ENCODE measurements at places on chromosomes 5 and 9. TPM values are rescaled to one million over a fixed set of nuclear protein-coding genes. Genes with fewer than 3 reads are reported as not detected.
A peak's percentile ranks its signal among the peaks of the same experiment; 100 is the strongest.

GRCh38 chr5:178476972-178477754, 113.0 kb downstream of the COL23A1 start:
- DNase-seq, result no peak

GRCh38 chr9:8206720-8207119, 407.1 kb upstream of the DMAC1 start:
- DNase-seq, result no peak

DNA sequence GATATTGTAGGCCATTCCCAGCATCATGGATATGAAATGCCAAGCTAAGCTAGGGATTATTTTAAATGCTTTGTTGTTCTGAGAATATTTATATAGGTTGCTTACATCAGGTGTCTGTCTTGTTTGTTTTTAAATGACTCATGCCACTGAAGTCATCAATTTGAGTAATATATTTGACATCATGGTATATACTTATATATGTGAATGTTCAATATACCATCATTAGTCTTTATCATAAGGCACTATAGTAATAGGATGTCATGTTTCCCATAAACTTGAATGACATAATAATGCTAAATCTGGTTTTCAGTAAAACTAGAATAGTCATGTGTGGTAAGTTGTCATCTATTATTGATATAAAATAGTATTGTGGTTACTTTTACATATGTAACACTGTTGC, 13.1 kb downstream of the C9orf85 start:
- no peak for DNase-seq

DNA sequence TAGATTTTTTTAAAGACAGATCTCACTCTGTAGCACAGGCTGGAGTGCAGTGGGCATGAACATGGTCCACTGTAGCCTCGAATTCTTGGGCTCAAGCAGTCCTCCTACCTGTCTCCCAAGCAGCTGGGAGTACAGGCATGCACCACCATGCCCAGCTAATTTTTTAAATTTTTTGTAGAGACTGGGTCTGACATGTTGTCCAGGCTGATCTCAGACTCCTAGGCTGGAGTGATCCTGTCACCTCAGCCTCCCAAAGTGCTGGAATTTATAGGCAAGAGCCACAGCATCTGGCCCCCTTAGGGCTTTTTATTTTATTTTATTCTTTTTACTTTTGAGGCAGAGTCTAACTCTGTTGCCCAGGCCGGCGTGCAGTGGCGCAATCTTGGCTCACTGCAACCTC, 56.4 kb downstream of the NSD1 start:
- no peak for DNase-seq

DNA sequence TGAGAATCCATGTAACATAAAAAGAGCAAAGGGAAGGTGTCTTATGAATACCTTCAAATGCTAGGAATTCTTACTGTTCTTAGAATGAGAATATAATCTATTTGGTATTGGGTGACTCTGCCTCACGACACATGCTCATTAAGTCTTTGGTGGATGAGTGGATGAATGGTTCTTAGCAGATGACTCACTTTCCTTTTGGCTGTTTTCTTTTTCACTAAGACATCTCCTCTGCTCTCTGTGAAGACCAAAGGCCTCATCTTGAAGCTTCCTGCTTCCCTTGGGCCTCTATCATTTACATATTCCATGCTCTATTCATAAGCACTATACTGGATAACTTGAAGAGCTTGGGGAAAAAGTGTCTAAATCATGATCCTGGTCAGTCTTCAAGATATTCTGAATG, 468.1 kb downstream of the SPATA31D1 start:
- DNase-seq, result no peak

GRCh38 chr5:132836852-132837251, 6.4 kb upstream of the SHROOM1 start:
- no peak for DNase-seq

DNA sequence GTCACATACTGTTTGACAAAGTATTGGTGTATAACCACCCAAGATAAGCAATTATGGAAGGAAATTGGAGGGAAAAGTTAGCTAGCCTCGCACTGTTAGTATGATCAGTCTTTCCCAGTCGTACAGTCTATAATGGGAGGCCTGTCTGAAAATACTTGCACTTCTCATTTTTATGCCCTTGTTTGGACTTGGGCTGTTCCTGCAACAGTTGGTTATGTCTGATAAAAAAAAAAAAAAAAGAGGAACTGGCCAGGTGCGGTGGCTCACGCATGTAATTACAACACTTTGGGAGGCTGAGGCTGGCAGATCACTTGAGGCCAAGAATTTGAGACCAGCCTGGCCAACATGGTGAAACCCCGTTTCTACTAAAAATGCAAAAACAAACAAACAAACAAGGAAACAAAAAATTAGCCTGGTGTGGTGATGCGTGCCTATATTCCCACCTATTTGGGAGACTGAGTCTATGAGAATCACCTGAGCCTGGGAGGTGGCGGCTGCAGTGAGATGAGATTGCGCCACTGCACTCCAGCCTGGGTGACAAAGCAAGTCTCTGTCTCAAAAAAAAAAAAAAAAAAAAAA, 58.3 kb upstream of the ANKRD33B start:
- DNase-seq, result peak; percentile 84

DNA sequence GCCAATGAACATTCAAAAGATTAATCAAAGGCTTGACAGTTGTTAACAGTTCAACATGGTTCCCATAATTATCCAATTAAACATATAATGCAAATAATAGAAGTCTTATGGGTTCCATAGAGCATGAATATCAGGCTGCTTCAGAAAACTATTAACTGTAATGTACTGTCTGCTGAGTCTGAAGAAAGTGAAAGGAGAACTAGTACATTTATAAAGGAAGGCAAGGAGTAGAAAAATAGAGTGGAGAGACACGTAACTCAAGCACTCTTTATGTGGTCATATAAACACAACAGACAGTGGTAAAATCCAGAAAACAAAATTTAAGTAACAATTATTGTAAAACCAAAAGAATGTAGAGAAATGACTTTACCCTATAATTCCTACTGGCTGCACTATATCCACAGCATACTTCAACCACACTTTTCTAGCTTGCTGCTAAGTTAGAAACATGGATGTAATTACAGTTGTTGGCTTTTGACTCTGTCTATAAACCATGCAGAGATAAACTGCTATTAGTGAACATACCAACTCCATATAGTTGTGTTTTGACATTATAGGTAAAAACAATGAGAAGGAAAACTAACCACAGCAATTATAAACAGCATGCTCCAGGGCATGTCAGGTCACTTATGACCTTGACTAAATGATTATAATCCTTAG, 32.7 kb downstream of the NFIB start:
- no peak for DNase-seq

- DNase-seq, result peak; percentile 9
Measured at GRCh38 chr9:112032743-112033142, 136.1 kb downstream of the UGCG start.

DNA sequence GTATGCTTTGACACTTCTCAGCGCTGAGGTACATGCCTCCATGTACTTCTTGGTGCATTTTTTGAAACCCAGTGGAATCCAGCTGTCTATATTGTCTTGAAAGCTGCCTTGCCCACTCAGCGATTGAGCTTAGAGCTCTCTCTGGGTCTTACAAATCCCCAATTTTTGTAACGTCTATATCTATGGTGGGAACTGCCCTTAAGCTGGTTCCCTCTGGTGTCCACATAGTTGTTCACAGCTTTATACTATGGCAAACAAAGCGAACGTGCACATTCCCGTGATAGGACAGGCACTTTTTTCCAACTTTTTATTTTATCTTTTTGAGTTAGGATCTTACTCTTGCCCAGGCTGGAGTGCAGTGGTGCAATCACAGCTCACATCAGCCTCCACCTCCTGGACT, 20.9 kb downstream of the CDHR2 start:
- DNase-seq, result no peak

GRCh38 chr9:21549251-21549765, 67.2 kb upstream of the IFNE start:
- no peak for DNase-seq

UHRF2 gene
- 160 TPM for polyA plus RNA-seq

PCDHA4 gene
- not detected for polyA plus RNA-seq
